Thoracic aorta (tissue), 2 donors: ENCODE measurements at places on chromosomes 2 and 18.

DNA sequence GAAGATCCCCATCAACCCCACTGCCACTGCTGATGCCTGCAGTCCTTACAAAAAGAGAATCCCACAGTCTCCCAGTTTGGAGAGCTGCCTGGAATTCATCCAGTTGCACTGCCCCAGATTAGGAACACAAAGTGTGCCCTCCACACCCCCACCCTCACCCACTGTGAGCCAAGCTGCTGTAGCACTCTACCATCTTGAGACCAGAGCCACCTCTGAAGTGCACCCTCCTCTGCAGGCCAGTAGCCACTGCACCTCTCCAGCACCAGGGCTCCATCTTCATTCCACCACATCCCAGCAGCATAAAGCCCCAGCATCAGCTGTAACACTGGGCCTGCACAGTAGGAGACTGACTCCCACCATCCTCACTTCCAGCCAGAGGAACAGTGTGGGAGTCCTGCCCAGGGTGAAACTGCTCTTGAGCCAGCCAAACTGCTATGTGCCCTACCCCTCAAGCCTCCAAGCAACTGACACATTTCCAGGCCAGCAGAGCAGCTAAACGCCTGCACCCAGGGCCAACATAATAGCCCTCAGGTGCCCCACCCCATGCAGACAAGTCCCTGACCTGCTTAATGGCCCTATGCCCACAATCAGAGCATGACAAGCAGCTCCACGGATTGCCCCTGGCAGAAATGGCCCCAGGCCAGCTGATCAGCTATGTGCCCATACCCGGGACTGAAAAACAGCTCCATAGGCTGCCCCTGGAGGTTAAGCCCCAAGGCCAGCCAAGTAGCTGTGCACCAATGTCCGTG is 206.0 kb downstream of the ATAD2B start:
- DNase-seq: no peak
- no peak overlapping the region for H3K4me3 ChIP-seq
- H3K36me3 ChIP-seq: peaks cover 3% of the 10 kb centered on the region

DNA sequence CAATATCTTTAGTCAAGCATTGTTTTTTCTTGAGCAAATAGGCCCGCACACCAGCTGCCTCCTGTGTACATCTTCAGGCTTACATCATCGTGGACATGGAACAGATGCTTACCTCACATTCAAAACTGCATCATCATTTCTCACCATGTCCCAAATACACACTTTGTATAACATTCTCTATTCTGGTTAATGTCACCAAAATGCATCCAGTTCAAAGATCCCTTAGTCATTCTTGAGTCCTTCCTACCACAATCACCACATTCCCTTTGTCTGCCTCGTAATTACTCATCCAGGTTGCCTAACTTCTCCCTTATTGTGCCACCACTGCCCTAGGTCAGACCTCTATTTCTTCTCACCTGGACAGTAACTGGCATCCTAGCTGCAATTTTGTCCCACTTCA is 373.7 kb upstream of the GALNT5 start:
- H3K27me3 ChIP-seq: no peaks in the 10 kb centered on the region
- no peaks in the 10 kb centered on the region for H3K36me3 ChIP-seq
- no peak overlapping the region for H3K27ac ChIP-seq

DNA sequence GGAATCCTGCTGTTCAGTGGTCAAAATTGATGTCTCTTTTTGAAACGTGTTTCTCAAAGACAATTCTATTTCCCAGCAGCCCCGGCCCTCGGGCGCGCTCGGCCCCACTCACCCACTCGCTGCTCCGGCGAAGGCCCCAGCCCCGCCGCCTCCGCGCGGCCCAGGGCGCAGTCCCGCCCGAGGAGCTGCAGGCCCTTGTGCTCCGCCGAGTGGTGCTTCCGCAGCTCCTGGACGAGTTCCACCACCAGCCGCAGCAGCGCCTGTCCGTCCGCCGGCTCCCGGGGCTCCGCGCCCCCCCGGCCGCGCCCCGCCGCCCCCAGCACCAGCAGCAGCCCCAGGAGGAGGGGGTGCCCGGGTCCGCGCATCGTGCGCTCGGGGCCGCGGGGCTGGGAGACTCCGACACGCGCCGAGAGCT is 413 bp downstream of the ALKAL2 start:
- H3K27me3 ChIP-seq: no peaks in the 10 kb centered on the region
- H3K36me3 ChIP-seq: no peaks in the 10 kb centered on the region
- peak overlapping the region; percentile 70 for H3K27ac ChIP-seq
- H3K4me3 ChIP-seq: peak overlapping the region; percentile 75
- no peak for DNase-seq
- H3K4me1 ChIP-seq: peaks cover 40% of the 10 kb centered on the region

- H3K27me3 ChIP-seq: no peaks in the 10 kb centered on the region
- no peaks in the 10 kb centered on the region for H3K36me3 ChIP-seq
- H3K4me1 ChIP-seq: peaks cover 32% of the 10 kb centered on the region
- peak overlapping the region; percentile 95 for H3K27ac ChIP-seq
Observed at GRCh38 chr2:148021886-148022285, 995 bp downstream of the MBD5 start.

- no peak for DNase-seq
- no peaks in the 10 kb centered on the region for H3K4me1 ChIP-seq
- H3K4me3 ChIP-seq: no peak overlapping the region
- H3K27ac ChIP-seq: no peak overlapping the region
- H3K27me3 ChIP-seq: no peaks in the 10 kb centered on the region
Observed at GRCh38 chr2:14451312-14451711, 181.2 kb upstream of the LRATD1 start.

DNA sequence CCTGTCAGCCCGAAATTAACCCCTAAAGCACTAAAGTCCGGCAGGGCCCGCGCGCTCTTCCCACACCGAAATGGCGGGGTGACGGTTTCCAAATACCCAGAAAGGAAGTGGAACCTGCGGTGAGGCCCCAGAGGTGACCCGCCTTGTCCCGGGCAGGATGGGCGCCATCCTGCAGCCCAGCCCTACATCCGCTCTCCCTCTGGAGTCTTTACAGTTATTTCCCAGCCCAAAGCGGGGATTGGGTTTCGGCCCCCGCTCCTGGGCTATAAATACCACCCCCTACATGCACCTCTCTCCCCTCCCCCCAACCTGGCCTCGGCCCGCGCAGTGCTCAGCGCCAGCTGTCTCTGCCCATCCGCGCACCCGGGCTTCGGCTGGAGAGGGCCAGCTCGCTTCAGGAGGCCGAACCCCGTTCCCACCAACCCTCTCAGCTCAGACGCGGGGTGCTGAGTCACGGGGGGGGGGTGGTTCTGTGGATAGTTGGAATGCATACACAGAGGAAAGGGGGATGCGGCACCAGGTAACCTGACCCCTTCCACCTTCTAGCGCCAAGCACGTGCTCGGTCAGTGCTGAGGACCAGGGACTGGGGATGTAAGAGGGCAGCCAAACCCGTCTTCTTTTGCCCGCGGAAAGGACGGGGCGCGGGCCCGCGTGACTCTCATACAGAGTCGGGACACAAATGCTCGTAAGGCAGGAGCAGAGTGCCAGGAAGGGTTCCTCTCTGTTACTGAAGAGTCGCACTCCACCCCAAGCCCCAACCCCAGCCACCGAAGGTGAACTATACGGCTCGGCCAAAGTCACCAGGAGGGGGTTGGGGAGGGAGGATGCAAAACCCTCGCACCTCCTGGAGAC is at the start of gene TUBA4B:
Gene TUBA4B (plus strand): TSS at position 344 of the 853 bp plus-strand sequence. CDS start 165 bp downstream, at position 509.
- no peaks in the 10 kb centered on the region for H3K27me3 ChIP-seq
- peak within 1 kb of the TSS; percentile 76 for H3K4me3 ChIP-seq
- DNase-seq: no peak
- H3K27ac ChIP-seq: peak within 1 kb of the TSS; percentile 88

GRCh38 chr2:181850936-181851560 is 40.5 kb upstream of the ITPRID2 start:
- H3K36me3 ChIP-seq: no peaks in the 10 kb centered on the region
- no peak for DNase-seq
- peaks cover 3% of the 10 kb centered on the region for H3K4me1 ChIP-seq

DNA sequence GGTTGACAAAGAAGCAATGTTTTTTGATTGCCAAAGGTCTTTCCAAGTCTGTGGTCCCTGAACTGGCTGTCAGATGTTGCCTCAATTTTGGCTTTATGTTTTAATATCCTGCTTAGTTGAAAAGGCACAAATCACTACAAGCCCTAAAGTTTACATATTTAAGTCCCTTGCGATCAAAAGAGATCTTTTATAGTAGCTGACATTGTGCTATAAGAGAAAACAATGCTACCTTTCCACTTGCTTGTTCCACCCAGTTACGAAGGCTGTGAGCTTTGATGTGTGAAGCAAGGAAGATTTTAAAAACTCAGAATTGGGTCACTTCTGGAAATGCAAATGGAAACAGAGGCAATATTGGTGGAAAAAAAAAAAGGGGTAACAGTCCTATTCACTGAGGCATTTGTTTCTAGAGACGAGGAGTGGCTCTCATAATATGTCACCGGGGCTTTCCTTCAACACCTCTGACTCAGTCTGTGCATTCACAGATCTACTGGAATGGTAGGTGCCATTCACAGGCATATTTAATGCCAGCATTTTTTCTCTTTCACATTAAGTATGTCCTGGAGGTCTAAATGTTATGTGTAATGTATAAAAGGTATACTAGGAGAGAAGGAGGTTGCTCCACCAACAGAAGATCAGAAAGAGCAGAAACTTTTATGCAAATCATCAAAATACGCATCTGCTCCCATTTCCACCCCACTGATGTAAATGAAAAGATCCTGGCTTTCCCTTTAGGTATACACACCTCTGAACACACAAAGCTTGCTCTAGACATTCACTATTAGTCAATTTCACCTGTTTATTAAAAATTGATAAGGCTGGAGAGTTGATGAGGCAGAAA is 91.8 kb downstream of the TGIF1 start:
- no peak for DNase-seq
- H3K4me1 ChIP-seq: peaks cover 14% of the 10 kb centered on the region
- no peaks in the 10 kb centered on the region for H3K36me3 ChIP-seq

DNA sequence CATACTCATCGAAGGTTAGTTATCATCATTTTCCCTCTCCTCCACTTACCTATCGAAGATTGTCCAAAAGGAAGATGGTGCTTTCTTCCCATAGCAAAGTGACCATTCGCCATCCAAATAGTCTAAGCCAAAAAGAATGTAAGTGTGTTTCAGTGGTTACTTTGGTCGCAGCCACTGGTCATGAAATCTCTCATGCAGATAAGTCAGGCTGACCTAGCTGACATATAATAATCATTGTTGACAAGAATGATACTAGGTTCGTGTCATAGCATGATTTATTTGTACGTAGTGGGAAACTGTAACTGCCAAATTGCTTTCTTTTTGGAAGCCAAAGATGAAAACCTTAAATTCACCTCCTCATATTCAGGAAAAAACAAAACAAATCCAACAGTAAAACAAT is 89.6 kb upstream of the PMAIP1 start:
- DNase-seq: no peak
- no peaks in the 10 kb centered on the region for H3K4me1 ChIP-seq
- H3K27ac ChIP-seq: no peak overlapping the region
- H3K27me3 ChIP-seq: no peaks in the 10 kb centered on the region

DNA sequence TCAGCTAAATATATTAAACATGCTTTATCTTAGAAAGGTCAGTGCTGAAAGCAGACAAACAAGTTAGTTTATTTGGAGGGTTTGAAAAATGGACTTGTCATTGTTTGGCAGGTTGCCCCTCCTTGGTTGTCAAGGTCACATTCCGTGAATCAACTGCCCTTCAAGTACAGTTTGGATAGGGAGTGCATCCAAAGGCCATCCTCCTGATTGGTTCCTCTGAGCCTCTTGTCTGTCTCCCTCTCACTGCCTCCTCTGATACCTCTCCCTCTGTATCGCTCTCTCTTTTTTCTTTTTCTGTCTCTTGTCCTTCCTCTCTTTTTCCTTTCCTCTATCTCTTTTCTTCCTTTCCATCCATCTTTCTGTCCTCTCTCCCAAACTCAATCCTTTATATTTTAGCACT is 5.4 kb downstream of the ITGAV start:
- H3K27ac ChIP-seq: no peak overlapping the region
- no peaks in the 10 kb centered on the region for H3K27me3 ChIP-seq
- peaks cover 43% of the 10 kb centered on the region for H3K4me1 ChIP-seq

- no peak for DNase-seq
- no peak overlapping the region for H3K4me3 ChIP-seq
- no peak overlapping the region for H3K27ac ChIP-seq
- H3K4me1 ChIP-seq: no peaks in the 10 kb centered on the region
- H3K36me3 ChIP-seq: no peaks in the 10 kb centered on the region
Observed at GRCh38 chr2:7146151-7146550, 228.9 kb downstream of the RNF144A start.

DNA sequence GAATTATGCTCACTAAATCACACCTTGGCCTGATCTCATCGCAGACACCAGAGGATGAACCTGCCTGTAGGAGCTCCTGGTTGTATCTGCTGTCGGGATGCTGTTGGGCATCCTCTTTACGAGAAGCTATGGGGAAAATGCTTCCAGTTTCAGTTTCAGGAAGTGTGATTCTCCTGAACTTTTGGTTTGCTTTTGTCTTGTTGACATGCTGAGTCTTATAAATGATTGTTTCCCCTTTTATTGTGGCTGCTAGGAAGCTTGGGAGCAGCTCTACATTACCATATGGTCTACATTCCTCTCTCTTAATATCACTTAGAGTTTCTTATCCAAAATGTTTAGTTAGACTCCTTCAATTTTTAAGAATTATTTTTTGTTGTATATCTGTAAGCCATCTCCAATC is 227.5 kb downstream of the MTX2 start:
- H3K4me1 ChIP-seq: peaks cover 3% of the 10 kb centered on the region
- no peak for DNase-seq
- no peak overlapping the region for H3K4me3 ChIP-seq

DNA sequence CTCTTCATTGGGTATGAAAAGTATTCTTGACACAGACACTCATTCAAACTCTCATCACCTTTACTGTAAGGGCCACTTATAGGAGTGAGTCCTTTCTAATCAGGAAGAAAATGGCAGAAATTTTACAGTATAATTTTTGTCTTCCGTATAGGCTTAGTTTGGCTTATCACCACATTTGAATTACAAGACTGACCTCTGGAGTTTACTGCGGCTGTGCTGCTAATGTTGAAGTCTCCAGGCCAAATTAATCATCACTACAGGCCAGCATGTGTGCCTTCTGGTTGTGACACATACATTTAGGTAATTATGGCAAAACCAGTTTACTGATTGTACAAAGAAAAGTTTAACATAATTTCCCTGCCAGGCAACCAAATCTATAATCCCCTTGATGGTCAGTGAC is 753.6 kb upstream of the GCFC2 start:
- H3K27me3 ChIP-seq: no peaks in the 10 kb centered on the region
- no peaks in the 10 kb centered on the region for H3K4me1 ChIP-seq
- no peak overlapping the region for H3K27ac ChIP-seq
- no peak for DNase-seq
- no peaks in the 10 kb centered on the region for H3K36me3 ChIP-seq
